ENCODE measurements at places on chromosomes 2 and 18. TPM values are rescaled to one million over a fixed set of nuclear protein-coding genes. Genes with fewer than 3 reads are reported as not detected.

LIMS3 gene
- 6.6 TPM for total RNA-seq

- DNase-seq: peak; percentile 76
Measured at GRCh38 chr2:201116115-201116958, at the start of gene CFLAR. Gene CFLAR, plus strand, starts transcription at chr2:201116164. Its CDS starts 13,702 bp downstream, at chr2:201129866.

ATIC gene
- 57.6 TPM for total RNA-seq

RBM44 gene
- total RNA-seq: 3.6 TPM

RTP5 gene
- total RNA-seq: not detected

- no peak for DNase-seq
Measured at GRCh38 chr18:31049189-31049588, 6.6 kb upstream of the DSC3 start.

GPR39 gene
- total RNA-seq: not detected

GRCh38 chr18:75923169-75923568, 495.7 kb upstream of the SMIM21 start:
- DNase-seq: peak; percentile 41

DNA sequence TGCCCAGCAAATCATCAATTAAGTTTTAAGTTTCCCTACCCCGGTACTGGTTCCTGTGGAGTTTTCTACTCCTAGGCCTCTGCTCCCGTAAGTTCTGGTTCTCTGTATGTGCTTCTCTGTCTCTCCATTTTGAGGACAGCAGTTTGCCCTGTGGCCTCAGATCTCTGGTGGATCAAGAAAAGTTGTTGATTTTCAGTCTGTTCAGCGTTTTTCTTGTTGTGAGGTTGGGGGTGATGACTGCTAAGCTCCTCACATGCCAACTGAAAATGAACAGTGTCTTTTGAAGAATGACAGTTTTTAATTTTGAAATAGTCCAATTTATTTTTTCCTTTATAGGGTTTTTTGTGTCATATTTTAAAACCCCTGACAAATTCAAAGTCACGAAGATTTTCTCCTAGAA, 31.7 kb downstream of the PROC start:
- no peak for DNase-seq

DNA sequence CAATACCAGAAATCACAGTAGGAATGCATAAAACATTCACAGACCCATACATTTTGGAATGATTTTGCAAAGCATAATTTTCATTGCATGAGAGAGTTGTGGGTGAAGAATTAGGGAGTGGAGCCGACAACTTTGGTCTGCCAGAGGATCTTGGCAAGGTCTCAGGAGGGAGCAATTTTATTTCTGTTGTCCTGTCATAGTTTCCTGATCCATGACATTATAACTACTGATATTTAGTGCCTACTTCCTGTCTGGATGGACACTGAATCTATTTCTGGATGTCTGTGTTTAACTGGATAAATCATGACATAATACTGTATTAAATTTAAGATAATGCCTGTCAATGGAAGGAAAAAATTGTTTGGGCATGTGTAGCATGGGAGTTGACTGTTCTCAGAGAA, 2.4 kb downstream of the ITGA4 start:
- no peak for DNase-seq

ID2 gene
- 341 TPM for total RNA-seq

DNA sequence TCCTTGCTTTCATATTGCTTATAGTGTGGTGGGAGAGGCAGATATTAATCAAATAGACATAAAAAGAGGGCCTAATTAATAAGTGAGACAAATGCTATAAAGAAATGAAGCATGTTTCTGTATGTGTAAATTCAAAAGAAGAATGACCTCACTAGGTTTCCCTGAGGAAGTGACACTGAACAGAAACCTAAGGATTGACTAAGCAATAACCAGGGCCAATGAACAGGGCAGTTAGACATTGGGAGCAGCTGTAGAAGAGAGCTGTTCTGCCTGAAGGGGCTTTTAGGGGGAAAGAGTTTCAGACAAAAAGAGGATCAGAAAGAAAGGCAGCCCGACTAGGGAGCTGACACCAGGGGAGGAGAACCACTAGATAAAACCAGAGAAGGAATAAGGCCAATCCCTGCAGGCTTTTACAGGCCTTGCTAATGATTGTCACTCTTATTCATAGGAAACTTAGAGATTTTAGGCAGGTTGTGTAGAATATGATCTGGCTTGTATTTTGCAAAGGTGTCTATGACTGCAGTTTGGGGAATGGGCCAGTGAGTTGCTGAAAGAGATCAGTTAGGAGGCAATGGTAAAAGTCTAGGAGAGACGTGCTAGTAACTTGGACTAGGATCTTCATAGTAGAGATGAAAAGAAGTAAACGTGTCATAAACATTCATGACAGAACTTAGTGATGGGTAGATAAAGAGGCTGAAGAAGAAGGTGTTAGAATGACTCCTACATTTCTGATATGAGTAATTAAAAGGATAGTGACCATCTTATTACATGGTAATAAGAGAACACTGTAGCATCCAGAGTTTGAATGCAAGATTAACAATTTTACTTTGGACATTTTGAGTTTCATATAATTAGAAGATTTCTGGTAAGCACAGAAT, 26.8 kb upstream of the NABP1 start:
- DNase-seq: no peak

DNA sequence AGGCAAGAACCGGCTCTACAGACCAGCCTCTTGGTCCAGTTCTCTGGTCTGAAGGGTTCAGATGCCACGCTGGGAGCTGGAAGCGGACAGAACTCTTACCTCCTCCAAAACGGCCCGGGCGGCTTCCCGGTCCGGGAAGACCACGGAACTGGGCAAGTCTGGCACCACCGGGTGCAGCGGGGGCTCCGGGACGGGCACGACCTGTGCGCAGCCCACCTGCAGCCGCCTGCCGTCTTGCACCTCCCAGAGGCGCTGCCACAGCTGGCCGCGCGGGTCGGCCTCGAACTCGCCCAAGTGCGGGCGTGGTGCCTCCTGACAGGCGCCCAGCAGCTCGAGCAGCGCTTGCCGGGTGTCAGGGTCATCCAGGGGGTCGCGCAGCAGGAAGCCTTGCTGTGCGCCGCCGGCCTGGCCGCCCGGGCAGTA, 773 bp downstream of the CMPK2 start:
- DNase-seq: peak; percentile 22

CHRNG gene
- total RNA-seq: not detected

NEURL3 gene
- total RNA-seq: not detected

Measured in uterus (tissue), 4 donors.